ENCODE measurements at places on chromosomes 11 and 22.
A peak's percentile ranks its signal among the peaks of the same experiment; 100 is the strongest.

DNA sequence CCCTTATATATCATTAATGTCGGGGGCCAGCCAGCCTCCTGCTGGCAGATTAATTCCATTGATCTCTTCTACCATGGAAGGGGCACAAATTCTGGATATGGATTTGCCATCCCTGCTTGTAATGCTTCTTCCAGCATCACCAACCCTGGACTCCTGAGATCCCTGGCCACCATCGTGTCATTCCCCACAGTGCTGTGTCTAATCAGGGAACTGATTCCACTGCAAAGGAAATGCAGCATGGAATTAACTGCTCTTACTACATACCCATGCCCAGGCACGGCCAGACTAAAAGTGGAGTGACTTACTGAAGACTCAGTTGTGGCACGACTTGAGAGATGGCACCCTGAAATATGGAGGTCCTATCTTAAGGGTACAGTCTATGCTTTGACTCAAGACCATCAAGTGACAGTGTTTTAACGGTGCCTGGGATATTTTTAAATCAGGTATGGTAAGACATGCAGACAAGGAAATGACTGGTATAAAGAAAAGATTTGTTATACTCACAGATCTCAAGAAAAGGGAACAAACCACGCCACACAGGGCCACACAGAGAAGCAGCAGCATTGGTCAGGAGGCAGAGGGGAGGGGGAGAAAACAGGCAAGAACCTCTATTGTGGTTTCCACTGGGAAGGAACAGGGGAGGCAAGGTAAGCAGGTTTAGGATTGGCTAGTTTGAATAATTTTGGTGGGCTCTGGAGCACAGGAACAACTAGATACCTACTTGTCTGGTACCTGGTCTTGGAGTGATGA, 65.1 kb downstream of the IGLL5 start:
- DNase-seq, result no peak

- no peak for DNase-seq
Observed at GRCh38 chr11:62133328-62134065, 9.7 kb downstream of the INCENP start.

DNA sequence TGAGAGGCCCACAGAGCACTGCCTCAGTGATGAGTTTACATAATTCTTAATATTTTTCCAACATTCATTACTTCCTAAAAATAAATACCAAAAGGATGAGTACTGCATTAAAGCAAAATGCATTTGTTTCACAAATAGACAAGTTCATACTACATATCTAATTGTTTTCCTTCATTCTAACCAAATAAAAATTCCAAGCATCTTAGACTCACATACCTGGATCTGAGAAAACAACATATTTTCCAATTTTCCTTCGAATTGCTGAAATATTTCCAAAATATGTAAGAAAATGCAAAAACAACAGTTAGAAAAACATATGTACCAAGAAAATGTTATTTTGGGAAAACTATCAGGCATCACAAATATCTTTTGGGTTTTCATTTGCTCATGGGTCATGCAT, 127.9 kb upstream of the CEP126 start:
- DNase-seq, result no peak

- peak; percentile 91 for DNase-seq
Observed at GRCh38 chr11:95831198-95831883, 41.0 kb downstream of the CEP57 start.

- no peak for DNase-seq
Observed at GRCh38 chr22:48750826-48751440, 1076.7 kb downstream of the BRD1 start.

- DNase-seq, result no peak
Observed at GRCh38 chr11:105852403-105852802, 169.6 kb downstream of the MSANTD4 start.

DNA sequence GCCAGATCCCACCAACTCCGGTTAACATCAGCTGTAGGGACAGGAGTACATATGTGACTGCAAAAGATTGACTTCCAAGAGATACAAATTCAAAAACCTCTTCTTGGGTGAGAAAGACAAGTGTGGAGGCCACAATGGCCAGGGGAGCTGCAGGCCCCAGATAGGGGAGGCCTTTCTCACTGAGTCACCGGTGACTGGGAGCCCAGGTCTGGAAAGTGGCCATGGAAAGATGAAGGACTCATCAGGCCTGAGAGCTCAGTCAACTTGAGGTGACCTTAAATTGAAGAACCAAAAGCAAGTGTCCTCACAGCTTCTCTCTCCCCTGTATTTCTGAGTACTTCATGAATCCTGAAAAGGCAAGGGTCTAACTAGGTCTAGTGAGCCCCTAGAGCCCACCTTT, 90.4 kb upstream of the CLPB start:
- DNase-seq, result peak; percentile 47

- DNase-seq, result no peak
Observed at GRCh38 chr11:126874276-126874675, 126.3 kb downstream of the KIRREL3 start.

GRCh38 chr11:35619116-35619854, 1.0 kb downstream of the FJX1 start:
- DNase-seq, result peak; percentile 41

DNA sequence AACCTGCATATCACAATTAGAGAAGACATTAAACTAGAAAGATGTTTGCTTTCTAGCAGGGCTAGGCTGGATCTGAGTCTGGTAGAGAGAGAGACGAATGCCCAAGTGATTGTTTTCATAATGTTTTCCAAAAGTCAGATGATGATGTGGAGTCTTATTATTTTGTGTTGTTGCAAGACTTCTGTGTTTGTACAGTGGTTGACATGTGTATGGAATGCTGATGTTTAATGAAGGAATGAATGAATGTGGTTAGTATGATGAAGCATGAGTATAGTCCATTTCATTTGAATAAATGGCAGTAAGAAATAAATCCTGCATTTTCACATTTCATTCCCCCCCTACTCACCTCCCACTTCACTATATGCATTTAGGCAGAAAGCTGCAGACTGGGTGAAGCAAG, 69.6 kb downstream of the PPP2R1B start:
- DNase-seq, result peak; percentile 84

GRCh38 chr11:86991341-86991740, 36.1 kb upstream of the FZD4 start:
- no peak for DNase-seq

DNA sequence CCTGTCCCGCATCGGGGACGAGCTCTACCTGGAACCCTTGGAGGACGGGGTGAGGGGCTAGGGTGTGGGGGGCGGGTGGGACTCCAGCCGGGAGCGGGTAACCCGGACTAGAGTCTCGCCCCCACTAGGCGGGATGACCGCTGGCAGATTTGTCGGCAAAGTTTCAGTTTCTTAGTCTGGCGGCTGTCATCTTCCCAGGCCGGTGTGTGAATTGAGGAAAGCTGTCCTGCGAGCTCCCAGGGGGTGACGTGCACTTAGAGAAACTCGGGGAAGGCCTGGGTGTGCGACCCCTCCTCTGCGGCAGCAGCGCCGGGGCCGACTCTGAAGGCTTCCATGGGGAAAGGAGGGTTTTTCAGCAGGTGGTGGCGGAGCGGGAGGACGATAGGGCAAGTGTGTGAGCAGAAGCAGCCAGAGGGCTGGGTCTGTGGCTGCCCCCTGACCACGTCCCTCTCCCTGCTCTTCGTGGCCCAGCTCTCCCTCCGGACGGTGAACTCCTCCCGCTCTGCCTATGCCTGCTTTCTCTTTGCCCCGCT, 463 bp downstream of the RAD9A start:
- DNase-seq, result no peak

DNA sequence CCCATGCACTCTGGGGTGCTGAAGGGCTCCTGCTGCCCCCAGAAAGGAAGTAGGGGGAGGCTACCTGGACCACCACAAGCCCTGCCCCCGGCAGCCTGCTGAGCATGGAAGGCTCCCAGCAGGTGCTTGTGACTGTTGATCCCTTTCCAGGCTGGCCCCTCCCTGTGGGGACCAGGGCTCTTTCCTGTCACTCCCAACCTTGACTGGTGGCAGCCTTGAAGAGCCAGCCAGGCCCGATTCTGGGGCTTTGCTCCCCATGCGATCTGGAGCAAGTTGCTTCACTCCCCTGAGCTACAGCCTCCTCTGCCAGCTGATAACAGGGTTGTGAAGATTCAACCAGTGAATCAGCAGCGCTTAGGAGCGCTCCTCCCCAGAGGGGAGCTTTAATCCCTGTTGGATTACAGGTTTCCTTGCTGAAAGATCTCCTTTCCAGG, 4.6 kb upstream of the CST6 start:
- no peak for DNase-seq

DNA sequence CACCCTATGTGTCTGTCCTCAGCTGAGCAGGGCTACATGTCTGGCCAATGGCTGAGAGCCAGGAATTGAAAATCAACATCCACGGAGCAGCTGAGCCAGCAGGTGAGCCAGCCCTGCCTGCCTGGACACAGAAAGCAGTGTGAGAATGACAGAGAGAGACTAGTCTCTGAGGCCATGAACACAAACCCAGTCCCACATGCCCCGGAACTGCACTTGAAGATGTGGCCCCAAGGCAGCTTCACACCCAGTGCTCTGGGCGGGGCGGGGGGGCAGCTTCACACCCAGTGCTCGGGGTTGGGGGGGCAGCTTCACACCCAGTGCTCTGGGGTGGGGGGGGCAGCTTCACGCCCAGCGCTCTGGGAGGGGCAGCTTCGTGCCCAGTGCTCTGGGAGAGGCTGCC, 37.6 kb downstream of the TRMU start:
- no peak for DNase-seq

DNA sequence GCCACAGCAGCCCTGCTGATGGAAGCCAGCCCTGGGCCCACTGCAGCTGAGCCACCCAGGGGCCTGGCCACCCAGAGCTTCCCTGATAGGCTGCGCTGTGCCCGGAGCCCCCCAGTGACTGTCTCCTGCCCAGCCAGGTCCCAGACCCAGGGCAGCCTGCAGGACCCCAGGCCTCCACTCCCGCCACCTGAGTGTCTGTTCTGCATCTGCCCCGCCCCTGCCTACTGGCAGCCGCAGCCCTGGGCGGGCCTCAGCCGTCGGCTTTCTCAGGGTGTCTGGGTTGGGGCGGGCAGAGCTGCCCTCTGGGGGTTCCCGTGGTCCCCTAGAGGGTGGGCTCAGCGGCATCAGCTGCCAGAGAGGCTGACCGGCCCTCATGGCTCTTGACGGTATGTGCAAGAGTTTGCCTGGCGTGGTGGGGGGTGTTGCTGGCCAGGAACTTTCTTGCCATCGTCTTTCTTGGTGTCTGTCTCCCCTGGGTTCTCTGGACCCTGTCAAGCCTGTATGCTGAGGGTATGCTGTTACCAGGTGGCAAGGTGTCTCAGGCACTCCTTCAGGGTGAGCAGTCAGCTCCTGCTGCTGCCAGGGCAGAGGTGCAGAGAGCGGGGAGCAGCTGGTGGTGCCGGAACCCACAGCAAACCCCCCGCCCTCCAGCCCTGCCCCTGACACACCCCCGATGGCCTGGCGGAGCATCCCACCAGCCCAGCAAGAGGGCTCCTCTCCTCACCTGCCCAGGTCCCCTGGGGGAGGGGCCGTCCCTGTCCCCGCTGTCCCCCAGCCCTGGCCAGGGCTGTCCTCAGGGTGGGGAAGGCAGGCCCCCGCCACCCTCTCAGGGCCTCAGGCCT, 12.2 kb upstream of the PIM3 start:
- DNase-seq, result no peak

DNA sequence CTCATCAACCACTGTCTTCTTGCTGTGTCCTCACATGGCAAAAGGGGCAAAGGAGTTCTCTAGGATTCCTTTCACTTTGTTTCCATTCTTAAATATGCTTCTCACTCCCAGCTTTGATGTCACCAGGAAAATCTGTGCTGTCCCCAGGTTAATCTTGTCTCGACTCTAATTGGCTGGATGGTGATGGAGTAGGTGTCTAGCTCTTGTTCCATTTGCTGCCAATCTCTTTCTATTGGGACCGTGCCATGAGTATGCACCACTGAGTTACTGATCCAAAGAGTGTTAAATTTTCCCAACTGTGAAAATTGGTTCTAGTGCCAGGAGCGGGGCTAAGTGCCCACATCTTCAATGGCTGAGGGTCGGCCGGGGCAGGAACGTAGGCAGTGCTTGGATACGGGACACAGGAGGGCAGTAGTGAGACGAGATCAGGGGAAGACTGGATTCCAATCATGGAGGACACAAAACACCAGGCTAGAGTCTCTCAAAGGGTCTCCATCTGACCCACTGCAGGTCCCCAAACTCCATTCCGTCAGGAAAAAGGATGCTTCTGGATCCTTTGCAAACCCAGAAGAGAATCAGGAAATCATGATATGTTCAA, 47.7 kb upstream of the CSNK2A3 start:
- DNase-seq, result no peak

DNA sequence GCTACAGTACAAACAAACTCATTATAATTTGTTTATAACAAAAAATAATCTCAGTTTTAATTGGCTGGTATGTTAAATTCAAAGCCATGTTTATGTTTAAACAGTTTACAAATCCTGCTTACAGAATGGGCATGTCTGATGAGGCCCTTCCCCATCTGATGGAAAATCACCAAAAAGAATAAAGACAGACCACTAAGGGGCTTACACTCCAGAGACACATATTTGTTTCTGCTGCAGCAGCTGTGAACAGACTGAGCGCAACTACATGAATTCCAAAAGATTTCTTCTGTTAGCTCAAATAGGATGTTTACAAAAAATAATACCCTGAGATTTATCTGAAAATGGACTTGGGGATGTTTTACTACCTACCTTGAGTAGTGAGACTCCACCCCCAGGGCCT, 174.7 kb upstream of the PITPNB start:
- no peak for DNase-seq

DNA sequence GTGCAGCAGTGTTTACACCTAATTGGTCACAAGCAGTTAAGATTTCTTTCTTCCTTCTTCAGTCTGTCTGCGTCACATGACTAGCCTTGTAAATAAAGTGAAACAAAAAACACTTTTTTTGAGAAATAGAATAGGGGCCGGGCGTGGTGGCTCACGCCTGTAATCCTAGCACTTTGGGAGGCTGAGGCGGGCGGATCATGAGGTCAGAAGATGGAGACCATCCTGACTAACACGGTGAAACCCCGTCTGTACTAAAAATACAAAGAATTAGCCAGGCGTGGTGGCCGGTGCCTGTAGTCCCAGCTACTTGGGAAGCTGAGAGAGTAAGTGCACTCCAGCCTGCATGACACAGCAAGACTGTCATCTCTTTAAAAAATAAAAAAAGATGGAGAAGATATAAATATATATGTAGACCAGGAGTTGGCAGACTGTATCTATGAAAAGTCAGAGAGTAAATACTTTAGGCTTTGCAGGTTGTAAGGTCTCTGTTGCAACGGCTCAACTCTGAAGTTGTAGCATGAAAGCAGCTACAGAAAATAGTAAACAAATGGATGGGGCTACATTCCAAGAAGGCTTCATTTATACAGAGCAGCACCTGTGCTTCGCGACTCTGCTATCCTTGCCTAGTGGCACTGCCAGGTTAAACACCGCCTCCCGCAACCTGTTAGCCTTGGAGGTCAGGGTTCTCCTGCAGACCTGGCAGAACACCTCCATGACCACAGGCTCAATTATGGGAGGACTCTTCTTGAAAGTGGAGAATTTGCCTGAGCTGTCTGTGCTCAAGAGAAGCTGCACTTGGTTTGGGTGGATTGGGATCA, 55.9 kb downstream of the PPP6R2 start:
- no peak for DNase-seq

GRCh38 chr11:5712507-5712906, 22.9 kb downstream of the TRIM22 start:
- DNase-seq, result no peak

GRCh38 chr11:94803491-94803890, 35.3 kb downstream of the AMOTL1 start:
- peak; percentile 69 for DNase-seq

Data from HCEC 1CT (cell line).